ENCODE measurements at places on chromosomes 3 and 15.

- DNase-seq: no peak
Observed at GRCh38 chr3:159829539-159830227, 159.0 kb upstream of the IL12A start.

- DNase-seq: no peak
Observed at GRCh38 chr3:188581792-188582191, 427.8 kb downstream of the LPP start.

DNA sequence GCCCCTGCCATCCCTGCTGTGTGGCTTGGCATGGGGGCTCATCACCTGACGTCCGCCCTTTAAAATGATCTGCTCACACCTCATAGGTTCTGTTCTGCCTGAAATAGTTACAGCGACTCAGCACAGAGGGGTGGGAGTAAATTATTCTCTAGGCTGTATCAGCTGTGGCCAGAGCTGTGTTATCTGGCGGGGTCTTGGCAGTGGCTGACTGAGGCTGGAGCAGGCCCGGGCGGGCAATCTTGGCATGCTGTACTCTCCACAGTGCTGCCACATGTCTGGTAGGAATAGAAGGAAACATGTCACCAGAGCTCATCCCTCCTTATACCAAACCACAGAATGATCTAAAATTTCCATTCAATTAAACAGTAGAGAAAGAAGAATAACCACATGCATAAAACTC, 499.9 kb upstream of the LMCD1 start:
- DNase-seq: no peak

DNA sequence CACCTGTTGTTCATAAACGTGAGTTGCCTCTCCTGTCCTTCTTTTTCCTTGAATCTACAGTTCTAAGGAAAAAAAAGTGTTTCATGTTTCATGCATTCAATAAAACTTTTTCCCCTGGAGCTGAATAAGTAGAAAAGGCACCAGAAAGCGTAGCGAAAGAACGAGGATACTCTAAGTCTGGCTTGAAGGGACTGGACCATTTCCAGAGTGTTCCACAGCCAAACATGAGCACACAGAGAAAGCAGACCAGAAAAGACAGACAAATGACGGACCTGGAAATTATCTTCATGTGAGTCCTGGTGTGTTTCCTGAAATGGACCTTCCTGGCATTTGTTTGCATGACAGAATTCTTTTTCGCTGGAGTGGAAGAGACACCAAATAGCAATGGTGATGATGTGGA, 204.7 kb downstream of the SV2B start:
- DNase-seq: no peak

DNA sequence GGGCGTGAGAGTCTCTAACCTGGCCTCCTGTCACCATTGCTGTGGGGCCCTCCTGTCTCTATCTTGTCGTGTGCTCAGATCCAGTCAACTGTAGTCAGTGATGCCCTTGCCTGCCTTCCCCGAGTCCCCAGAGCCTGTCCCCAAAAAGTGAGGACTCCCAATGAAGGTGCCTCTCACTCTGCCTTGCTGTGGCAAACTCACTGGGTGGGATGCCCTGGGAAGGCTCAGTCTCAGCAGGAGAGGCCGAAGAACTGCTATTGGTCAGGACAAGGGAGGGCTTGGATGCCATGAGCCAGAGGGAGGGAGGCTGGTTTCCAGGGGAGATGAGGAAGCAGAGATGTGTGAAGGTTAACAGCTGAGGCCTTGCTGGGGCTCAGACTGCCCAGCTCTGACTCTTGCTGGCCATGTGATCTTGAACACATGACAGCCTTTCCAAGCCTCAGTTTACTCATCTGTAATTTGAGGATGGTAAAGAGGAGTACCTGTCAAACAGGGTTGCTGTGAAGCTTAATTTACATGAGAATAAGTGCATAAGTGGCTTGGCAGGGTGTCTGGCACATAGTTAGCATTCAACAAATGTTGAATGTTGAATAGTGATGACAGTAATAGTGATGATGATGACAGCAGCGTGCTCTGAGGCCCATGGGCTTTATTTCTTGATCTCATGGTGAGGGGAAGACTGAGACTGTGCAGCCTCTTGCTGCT, 8.2 kb downstream of the KY start:
- no peak for DNase-seq

GRCh38 chr3:99884484-99884883, 66.8 kb downstream of the CMSS1 start:
- no peak for DNase-seq

DNA sequence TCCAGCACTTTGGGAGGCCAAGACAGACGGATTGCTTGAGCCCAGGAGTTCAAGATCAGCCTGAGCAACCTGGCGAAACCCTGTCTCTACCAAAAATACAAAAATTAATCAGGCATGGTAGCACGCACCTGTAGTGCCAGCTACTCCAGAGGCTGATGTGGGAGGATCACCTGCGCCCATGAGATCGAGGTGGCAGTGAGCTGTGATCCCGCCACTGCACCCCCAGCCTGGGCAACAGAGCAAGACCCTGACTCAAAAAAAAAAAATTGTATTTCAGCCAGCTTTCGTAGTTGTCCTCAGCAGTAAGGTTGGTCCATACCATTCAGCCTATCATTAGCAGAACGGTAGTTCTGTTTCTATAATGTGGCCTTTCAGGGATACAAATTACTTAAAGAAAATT, 66.6 kb upstream of the FURIN start:
- DNase-seq: no peak

GRCh38 chr3:172076212-172076611, 36.8 kb downstream of the FNDC3B start:
- no peak for DNase-seq

DNA sequence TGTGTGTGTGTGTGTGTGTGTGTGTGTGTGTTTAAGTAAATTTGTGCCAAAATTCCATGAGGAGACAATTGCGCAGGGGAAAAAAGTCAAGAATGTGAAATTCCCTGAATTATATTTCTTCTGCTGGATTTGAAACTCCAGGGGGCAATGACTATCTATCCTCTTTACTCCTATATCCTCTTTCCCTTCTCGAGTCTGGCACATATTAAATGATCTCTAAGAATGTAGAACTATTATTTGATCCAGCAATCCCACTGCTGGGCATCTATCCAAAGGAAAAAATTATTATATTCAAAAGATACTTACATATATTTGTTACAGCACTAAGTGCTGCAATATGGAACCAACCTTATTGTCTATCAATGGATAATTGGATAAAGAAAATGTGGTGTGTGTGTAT, 350.1 kb upstream of the ADAMTS9 start:
- DNase-seq: no peak

- DNase-seq: no peak
Observed at GRCh38 chr3:38018296-38019266, 10.9 kb downstream of the PLCD1 start.

GRCh38 chr3:69008980-69009379, 4.5 kb downstream of the EOGT start:
- DNase-seq: no peak

DNA sequence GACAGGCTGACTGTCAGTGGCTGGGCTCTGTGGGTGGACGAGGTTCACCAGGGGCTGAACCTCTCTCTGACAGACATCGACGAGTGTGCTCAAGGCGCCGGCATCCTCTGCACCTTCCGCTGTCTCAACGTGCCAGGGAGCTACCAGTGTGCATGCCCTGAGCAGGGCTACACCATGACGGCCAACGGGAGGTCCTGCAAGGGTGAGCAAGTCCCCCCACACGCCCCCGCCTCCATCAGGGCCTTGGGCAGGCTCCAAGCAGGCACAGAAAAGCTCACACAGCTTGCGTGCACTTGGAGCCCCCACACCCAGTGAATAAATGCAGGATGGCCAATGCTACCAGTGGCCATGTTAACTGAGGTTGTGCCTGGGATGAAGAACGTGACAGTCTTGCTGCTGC, 82.3 kb downstream of the FBLN2 start:
- no peak for DNase-seq

- no peak for DNase-seq
Observed at GRCh38 chr3:136135039-136135802, 60.9 kb downstream of the MSL2 start.

- no peak for DNase-seq
Observed at GRCh38 chr15:53862386-53862785, 102.9 kb upstream of the WDR72 start.

- no peak for DNase-seq
Observed at GRCh38 chr3:24401090-24401810, 93.4 kb downstream of the THRB start.

GRCh38 chr3:187870360-187871203, 125.3 kb upstream of the BCL6 start:
- peak; percentile 38 for DNase-seq

GRCh38 chr3:14564741-14565140, 24.6 kb upstream of the GRIP2 start:
- no peak for DNase-seq

- no peak for DNase-seq
Observed at GRCh38 chr3:165744025-165744424, 93.2 kb downstream of the BCHE start.

DNA sequence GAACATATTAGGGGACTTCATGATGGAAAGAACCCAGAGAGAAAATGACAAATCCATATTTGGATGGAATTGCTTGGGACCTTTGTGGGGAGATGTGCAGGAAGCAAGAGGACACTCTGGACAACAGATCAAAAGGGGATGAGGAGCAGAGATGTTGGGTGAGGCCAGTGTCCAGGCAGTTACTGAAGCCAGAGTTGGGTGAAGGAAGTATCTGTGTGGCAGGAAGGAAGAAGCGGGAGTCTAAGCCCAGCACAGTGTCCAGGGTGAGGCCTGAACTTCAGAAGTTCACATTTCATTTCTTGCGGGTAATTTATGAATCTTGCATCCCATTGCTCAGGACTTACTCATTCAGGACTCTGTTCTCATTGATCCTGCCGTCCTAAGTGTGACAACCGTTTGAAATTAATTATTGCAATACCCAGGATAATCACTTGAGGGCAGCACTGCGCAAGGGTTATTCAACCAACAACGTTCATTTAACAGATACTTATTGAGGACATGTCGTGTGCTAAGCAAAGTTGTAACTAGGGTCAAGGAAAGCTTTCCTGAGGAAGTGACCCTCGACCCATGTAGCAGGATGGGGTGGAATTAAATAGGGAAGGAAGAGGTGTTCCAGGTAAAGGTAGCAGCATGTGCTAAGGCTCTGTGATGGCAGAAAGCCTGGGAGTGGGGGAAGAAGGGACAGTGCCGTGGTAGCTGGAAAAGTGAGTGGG, 61.3 kb upstream of the CMTM8 start:
- DNase-seq: peak; percentile 70

GRCh38 chr3:133859381-133860234, 36.1 kb downstream of the RAB6B start:
- DNase-seq: no peak

DNA sequence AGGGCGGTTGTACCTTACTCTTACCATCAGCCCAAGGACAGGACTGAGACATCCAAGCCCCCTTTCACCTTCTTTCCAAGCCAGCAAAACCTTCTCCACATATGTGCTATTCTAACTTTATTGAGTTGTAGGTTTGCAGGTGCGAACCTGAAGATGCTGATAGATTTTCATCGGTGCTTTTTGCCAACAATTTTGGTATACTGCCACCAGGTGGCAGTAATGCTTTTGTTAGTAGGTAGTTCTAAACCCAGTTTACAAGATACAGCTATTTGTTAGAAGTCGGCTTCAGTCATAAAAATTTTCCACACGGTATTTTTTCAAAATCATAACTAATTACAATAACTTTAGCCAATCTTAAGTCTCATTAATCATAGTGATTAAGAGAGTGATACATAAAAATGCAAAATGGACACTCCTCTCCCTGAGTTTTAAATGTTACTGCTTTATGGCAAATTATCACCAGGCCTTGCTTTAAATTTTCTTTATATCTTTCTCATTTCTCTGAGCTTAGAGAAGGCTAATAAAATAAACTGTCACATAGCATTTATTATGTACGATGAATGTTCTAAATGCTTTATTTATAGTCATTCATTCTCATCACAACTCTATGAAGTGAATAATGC, 636 bp downstream of the TBC1D21 start:
- DNase-seq: peak; percentile 42

DNA sequence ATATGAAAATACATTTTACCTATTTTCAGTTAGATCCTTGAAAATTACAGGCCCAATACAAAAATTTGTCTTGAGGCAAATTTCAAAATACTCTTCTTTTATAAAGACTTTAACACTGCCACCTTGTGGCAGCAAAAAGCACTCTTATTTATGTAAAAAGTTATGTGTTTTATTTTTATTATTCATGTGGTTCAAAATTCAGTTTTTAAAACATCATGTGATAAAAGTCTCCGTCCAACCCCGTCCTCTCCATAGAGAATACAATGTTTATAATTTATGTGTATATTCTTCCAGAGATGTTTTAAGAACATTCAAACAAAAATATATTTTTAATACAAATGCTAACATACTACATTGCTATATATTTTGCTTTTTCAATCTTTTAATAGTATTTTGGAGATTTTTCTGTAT, 36.9 kb upstream of the TRIM59 start:
- no peak for DNase-seq

DNA sequence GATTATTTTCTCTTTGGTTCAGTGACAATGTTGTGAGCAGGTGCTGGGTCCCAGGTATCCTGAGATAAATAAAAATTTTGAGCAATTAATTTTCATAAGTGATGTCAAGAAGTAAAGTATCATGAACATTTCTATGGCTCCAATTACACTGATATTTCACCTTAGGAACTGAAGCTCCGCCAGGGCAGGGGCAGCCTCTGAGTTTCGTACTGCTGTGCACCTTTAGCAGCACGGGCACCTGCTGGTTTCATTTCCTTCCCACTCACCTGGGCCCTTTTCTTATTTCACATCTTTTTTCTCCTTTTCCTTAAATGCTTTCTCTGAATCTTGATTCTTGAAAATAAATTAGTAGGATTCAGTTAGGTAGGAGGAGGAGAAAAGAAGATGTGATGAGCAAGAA, 1.2 kb upstream of the IL1RAP start:
- DNase-seq: no peak

GRCh38 chr3:177610686-177611633, 413.7 kb upstream of the TBL1XR1 start:
- DNase-seq: no peak

GRCh38 chr15:85618956-85619491, 175.7 kb downstream of the KLHL25 start:
- DNase-seq: peak; percentile 76
